Muscle of leg (tissue), 16 donors: ENCODE measurements at places on chromosomes 5 and 9. TPM values are rescaled to one million over a fixed set of nuclear protein-coding genes. Genes with fewer than 3 reads are reported as not detected.

ENHO gene
- 3.4 TPM for total RNA-seq

SHOC1 gene
- not detected for total RNA-seq

RAB24 gene
- total RNA-seq: 15.1 TPM

FOXD4 gene
- 0.58 TPM for total RNA-seq

OSTF1 gene
- 15.6 TPM for total RNA-seq

SPATA31A3 gene
- not detected for total RNA-seq

RNF183 gene
- total RNA-seq: 0.04 TPM

COL23A1 gene
- 4.3 TPM for total RNA-seq

NELFB gene
- 25.9 TPM for total RNA-seq

MARCOL gene
- total RNA-seq: not detected

OR1Q1 gene
- total RNA-seq: not detected

IFNA13 gene
- total RNA-seq: 0.04 TPM

RORB gene
- 0.09 TPM for total RNA-seq

MEIKIN gene
- total RNA-seq: not detected

DRD1 gene
- under 0.01 TPM for total RNA-seq

TLX3 gene
- not detected for total RNA-seq

STPG3 gene
- total RNA-seq: not detected

SLC34A1 gene
- total RNA-seq: not detected

CKMT2 gene
- total RNA-seq: 91.3 TPM

TAS2R1 gene
- not detected for total RNA-seq

EFNA5 gene
- total RNA-seq: 3.7 TPM

CTSV gene
- 0.44 TPM for total RNA-seq

RANBP3L gene
- 0.40 TPM for total RNA-seq
